NCI-H1436 (cell line): ENCODE measurements at places on chromosomes 6 and 20.
A peak's percentile ranks its signal among the peaks of the same experiment; 100 is the strongest.

GRCh38 chr6:157488716-157489118, 107.7 kb downstream of the ZDHHC14 start:
- DNase-seq: peak; percentile 9

DNA sequence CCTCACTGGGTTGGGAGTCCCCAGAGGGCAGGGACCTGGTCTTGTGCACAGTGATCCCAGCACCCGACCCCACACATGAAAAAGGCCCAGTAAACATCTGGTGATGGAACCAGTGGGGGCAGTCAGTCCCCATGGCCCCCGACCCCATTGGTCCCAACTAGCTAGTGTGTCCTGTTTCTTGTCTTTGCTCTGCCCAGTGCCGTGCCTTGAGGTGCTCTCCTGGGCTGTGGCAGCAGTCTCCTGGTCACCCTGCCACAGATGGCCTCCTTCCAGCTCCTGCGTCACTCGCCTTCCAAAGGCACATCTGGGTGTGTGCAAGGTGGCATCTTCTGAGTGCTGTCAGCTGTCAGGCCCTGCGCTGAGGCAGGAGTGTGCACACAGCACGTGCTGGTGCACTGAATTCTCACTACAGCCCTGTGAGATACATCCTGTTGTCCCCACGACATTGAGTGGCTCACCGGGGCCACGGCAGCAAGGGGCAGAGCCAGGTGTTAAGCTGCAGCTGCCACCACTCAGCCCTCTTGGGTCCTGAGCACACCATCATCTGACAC, 3.9 kb downstream of the NPEPL1 start:
- no peak for DNase-seq

- DNase-seq: no peak
Measured at GRCh38 chr6:154139892-154140291, 100.9 kb downstream of the OPRM1 start.

DNA sequence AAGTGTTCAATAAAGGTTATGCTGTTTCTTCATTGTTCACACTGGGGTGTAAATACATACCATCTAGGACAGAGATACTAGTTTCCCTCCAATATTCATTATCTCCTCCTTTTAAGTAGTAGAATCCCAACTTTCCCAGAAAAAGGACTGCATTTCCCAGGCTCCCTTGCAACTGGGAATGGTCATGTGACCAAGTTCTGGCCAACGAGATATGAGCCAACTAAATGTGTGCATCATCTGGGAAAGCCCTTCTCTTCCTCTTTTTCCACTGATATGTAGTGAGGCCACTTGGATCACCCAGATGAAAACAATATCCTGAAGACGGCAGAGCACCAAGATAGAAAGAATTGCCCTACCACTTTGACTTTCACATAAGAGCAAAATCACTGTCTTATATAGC, 97.9 kb upstream of the PTPRT start:
- no peak for DNase-seq

DNA sequence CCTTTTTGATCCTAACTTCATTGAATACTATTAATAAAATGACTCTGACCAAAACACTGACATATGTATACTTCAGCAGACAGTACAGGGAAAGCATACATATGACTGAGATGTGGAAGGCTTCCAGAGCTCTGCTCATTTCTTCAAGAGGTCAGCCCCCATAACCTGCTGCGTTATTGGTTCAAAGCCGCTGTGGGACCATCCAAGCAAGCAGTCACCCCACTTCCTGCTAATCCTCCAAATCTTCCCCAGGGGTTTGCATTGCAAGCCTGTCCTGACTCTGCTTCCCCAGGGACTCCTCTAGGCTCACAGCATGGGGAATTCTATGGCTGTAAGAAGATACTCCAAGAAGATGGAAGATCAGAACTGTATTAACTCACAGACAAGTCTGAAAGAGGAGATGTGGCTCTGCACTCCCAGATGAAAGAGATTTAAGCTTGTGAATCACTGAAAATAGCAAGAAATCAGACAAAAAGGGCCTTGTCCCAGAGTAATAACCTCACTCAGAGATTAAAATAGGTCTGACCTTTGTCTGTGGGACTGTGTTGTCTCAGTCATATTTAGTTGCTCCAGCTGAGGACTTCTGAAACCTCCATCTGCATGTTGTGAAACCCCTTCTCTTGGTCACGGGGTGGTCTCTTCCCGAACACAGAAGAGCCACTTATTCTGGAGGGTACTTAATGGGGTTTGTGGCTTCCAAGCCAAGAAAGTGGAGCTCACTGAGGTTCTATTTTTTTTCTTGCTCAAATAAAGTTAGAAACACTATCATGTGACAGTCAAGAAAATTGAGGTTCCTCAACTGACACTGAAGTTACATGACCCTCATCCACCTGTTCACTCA, 101.5 kb upstream of the MARCKS start:
- no peak for DNase-seq
